Body of pancreas (tissue), 4 donors: ENCODE measurements at places on chromosomes 1 and 21. TPM values are rescaled to one million over a fixed set of nuclear protein-coding genes. Genes with fewer than 3 reads are reported as not detected.

KCNC4 gene
- 12.7 TPM for total RNA-seq

PSRC1 gene
- 1.8 TPM for total RNA-seq

KPRP gene
- total RNA-seq: not detected

PINK1 gene
- 67.5 TPM for total RNA-seq

TNNT2 gene
- total RNA-seq: 1.8 TPM

SVBP gene
- 12.2 TPM for total RNA-seq

F11R gene
- 40.2 TPM for total RNA-seq

C1orf210 gene
- 6.6 TPM for total RNA-seq

DNA sequence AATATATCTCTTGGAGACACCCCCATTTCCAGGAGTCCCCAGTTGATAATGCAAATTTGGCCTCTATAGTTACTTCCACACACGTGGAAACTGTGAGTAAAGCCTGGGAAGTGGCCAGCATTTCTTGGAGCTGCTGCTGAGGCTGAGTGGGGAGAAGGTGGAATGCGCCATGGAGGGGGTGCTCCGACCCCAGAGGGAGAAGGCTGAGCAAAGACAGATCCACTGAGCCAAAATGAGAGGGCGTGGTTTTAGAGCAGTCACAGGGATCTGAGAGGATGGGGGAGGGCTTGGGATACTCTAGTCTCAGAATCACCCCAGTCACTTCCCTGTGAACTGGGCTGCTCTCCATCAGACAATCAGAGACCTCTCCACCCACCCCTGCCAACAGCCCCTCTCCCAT, 38.7 kb downstream of the TRIM62 start:
- H3K27me3 ChIP-seq: no peaks in the 10 kb centered on the region
- no peaks in the 10 kb centered on the region for H3K4me1 ChIP-seq
- no peak overlapping the region for H3K4me3 ChIP-seq
- no peaks in the 10 kb centered on the region for H3K36me3 ChIP-seq
- DNase-seq: no peak

- H3K27me3 ChIP-seq: no peaks in the 10 kb centered on the region
- H3K27ac ChIP-seq: no peak overlapping the region
- H3K4me1 ChIP-seq: peaks cover 4% of the 10 kb centered on the region
- H3K4me3 ChIP-seq: no peak overlapping the region
- no peaks in the 10 kb centered on the region for H3K36me3 ChIP-seq
- peak; percentile 8 for DNase-seq
These were observed 5.2 kb upstream of the FNDC10 start for GRCh38 chr1:1605034-1605591.

DNA sequence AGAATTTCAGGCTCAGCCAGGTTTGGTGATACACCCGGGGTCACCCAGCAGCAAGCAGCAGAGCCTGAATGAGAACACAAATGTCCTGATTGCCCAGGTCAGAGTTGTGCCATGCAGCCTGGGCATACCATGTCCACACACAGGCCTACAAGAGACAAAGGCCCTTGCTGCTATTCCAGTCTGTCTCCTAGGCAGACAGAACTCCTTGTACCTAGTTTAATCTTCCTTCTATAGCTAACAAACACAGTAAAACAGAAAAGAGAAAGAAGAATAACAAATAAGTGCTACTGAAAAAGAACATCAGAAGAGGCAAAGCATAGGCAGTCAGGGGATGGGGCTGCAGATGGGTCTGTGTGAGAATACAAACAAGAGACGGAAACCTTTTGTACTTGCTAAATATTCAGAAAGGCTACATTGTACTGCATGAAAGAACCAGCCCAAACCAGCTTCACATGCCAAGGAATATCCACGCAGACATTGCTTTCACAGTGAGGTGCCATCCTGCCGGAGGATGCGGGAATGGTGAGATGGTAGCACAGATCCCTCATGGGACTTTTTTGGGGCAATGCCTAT, 401.7 kb downstream of the OMA1 start:
- H3K36me3 ChIP-seq: no peaks in the 10 kb centered on the region
- no peak overlapping the region for H3K4me3 ChIP-seq
- no peaks in the 10 kb centered on the region for H3K4me1 ChIP-seq
- no peak for DNase-seq
- H3K27me3 ChIP-seq: no peaks in the 10 kb centered on the region
- no peak overlapping the region for H3K27ac ChIP-seq

DNA sequence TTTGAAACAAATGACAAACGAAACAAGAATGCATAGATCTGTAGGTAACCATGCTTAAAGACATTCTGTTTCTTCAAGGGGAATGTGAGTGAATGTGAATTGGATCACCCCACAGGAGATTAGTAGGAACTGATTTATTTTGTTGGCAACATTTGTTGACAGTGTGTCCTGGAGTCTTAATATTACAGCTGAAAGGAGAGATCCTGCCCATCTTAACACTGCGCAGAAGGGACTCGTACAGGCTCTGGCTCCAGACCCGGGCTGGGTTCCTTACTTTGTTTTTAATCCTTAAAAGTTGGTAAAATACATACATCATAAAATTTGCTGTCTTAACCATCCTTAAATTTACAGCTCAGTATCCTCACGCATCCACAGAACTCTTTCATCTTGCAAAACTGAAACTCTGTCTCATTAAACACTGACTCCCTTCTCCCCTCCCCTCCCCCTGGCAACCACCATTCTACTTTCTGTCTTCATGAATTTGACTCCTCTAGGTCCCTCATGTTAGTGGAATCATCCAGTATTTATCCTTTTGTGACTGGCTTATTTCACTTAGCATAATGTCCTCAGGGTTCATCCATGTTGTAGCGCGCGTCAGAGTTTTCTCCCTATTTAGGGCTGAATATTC, 74.1 kb downstream of the GALNT2 start:
- H3K36me3 ChIP-seq: no peaks in the 10 kb centered on the region
- H3K4me1 ChIP-seq: peaks cover 84% of the 10 kb centered on the region
- no peak for DNase-seq
- H3K4me3 ChIP-seq: no peak overlapping the region

- H3K27me3 ChIP-seq: no peaks in the 10 kb centered on the region
- H3K4me1 ChIP-seq: peaks cover 3% of the 10 kb centered on the region
- H3K36me3 ChIP-seq: peaks cover 4% of the 10 kb centered on the region
- no peak overlapping the region for H3K4me3 ChIP-seq
These were observed 108.0 kb downstream of the PGBD5 start for GRCh38 chr1:230317823-230318819.

- no peaks in the 10 kb centered on the region for H3K27me3 ChIP-seq
- DNase-seq: no peak
- H3K4me1 ChIP-seq: no peaks in the 10 kb centered on the region
- no peaks in the 10 kb centered on the region for H3K36me3 ChIP-seq
- no peak overlapping the region for H3K4me3 ChIP-seq
- H3K27ac ChIP-seq: no peak overlapping the region
These were observed 64.0 kb upstream of the DNAJC6 start for GRCh38 chr1:65245295-65245694.

DNA sequence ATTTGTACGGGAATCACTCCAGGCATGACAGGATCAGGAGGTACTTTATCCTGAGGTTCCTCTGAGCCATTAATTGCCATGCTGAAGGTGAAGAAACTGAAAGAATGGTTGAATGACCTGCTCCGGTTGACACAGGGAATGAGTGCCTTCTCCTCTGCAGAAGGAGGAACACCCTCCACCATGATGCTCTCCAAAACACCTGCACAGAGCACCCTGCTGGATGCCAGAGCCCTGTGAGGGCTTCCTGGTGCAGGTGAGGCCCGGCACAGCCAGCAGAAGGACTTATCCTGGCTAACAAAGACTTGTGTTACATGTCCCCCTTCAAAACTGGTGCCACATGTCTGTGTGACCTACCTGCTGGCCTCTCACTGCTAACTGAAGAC, 14.3 kb upstream of the LBR start:
- H3K36me3 ChIP-seq: no peaks in the 10 kb centered on the region
- H3K4me3 ChIP-seq: no peak overlapping the region
- H3K27me3 ChIP-seq: no peaks in the 10 kb centered on the region
- no peak for DNase-seq
- peak overlapping the region; percentile 70 for H3K27ac ChIP-seq

- DNase-seq: no peak
- H3K4me1 ChIP-seq: peaks cover 77% of the 10 kb centered on the region
- H3K27ac ChIP-seq: peak overlapping the region; percentile 27
- H3K4me3 ChIP-seq: no peak overlapping the region
These were observed 80.4 kb downstream of the ITPKB start for GRCh38 chr1:226658546-226659125.
